ENCODE measurements at places on chromosomes 7 and 10.
A peak's percentile ranks its signal among the peaks of the same experiment; 100 is the strongest.

DNA sequence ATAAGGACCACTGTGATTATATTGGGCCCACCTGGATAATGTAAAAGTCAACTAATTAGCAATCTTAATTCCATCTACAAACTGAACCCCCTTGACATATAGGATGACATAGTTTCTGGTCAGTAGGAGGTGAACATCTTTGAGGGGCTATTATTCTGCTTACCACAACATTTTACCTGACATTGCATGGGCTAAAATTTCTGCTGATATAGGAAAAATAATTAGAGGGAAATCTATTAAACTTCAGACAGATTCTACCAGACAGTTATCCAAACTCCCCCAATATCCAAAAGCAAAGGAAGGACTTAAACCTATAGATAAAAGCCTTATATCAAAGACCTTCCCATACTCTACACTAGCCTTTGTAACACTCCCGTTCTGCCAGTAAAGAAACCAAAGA lies 443.6 kb downstream of the GRM8 start:
- no peak for DNase-seq

- DNase-seq, result no peak
These were observed 104.8 kb downstream of the EMX2 start for GRCh38 chr10:117647306-117647705.

DNA sequence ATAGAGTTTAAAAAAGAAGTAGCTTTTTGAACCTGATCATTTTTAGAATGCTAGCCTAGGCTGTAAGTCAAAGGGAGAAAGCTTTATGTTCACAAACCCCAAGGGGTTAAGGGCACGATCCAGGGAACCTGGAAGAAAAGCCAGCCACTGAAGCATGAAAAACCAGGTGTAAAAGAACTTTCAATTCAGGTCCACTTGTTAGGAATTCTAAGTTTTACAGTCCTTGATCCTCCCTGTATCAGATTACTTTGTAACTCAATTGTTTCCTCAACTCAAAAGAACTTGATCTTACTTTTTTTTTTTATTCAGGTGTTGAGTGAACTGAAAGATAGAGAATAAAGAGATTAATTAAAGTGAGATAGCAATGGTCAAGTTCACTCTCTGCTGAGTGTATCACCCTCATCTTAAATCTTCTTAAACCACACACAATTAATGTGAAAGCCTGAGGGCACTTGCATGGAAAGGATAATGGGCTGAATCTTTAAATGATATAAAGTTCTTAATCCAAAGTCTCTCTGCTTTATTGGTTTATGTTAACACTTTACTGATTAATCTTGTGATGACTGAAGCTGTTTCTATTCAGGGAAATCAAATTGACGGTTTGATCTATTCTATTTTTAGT lies 672.2 kb upstream of the LRRN3 start:
- no peak for DNase-seq

- DNase-seq, result no peak
These were observed 107.9 kb downstream of the HIBADH start for GRCh38 chr7:27554826-27555225.

- no peak for DNase-seq
These were observed 8.9 kb downstream of the DKK1 start for GRCh38 chr10:52322936-52323335.

DNA sequence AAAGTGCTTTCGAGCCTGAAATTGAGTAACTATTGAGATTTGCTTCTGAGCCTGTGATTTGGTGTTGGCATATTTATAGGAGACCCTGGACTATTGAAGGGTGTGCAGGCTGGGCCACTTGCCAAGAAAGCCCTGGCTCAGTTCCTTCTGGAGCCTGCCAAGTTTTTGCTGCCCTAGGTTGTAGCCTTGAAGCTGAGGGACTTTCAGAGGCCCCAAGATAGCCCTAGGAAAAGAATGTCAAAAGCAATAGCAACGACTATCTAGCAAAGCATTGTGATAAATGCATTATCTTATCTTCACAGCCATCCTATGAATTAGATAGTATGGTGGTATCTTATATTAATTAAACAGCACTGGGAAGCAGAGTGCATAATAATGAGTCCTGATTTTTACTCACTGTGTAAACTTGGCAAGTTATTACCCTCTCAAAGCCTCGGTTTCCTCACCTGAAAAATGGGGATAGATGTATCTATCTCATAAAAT lies 473.7 kb upstream of the PODXL start:
- DNase-seq, result no peak

DNA sequence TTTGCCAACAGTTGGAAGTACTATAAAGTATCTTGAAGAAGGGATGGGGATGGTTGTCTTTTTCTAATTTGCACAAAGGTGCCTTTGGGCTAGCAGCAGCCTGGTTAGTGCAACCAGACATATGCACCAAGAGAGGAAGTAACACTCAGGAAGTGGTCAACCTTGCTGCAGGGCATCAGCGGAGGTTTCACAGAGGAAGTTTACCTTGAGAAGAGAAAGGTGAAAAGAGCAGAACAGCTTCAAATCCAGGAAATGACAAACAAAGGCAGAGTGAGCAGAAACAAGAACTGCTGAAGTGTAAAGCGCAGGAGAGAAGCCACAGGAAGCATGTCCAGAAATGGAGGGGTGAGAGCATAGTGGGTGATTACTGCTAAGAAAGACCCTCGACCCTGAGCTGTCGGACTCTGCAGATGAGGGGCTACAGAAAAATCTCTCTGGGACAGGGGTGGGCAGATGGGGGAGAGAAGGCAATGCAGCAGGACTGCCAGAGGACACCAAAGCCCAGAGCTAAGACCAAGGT lies 66.9 kb downstream of the STK17A start:
- DNase-seq, result no peak

DNA sequence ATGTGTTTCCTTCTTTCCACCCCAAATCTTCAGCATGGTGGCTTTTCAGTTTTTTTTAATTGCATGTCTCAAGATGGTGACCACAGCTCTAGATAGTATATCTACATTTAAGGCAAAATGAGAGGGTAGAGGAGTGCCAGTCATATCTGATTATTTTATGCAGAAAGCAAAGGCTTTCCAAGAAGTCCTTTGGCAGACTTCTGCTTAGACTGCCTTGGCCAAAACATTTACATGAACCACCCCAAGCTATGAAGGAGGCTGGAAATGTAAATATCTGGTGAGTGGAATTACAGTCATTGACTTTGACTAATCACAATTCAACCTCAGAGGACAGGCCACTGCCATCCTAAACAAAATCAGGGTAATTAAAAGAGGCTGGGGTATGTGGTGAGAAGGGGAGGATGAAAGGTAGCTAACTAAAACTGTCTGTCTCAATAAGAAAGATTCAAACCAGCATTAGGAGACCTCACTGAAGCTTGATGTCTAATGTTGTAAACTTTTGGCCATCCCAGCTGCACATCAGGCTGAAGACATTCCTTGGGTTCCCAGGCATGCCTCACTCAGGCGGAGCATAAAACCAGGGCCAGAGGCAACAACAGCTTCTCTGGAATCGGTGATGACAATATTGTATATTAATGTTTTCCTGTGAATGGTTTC lies 53.4 kb downstream of the PPP1R3C start:
- DNase-seq, result no peak

- DNase-seq, result no peak
These were observed 49.7 kb downstream of the CCDC71L start for GRCh38 chr7:106610996-106611886.

DNA sequence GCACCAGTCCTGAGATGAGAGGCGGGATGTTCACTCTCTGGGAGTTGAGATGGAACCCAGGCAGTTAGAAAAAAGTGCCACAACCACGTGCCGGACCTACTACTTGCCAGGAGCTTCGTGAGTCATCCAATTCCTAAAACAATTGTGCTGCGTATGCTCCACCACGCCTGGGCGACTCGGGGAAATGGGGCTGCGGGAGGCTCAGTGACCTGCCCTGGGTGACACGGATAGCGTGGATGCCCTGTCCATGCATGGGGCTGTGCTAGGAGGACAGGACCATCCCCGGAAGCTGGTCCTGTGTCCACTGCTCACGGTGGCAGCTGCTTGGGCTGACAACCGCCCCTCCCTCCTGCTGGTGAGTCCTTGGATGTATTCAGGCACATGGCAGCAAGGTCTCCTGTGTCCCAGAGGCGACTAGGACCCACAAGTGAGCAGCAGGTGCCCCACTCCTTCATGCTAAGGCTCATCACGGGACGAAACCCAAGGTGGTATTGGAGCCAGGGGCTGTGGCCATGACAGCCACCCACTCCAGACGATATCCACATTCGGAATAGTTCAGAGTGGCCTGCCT lies 90.4 kb downstream of the BMS1 start:
- no peak for DNase-seq

- no peak for DNase-seq
These were observed 827.7 kb downstream of the TNS3 start for GRCh38 chr7:46754140-46754720.

DNA sequence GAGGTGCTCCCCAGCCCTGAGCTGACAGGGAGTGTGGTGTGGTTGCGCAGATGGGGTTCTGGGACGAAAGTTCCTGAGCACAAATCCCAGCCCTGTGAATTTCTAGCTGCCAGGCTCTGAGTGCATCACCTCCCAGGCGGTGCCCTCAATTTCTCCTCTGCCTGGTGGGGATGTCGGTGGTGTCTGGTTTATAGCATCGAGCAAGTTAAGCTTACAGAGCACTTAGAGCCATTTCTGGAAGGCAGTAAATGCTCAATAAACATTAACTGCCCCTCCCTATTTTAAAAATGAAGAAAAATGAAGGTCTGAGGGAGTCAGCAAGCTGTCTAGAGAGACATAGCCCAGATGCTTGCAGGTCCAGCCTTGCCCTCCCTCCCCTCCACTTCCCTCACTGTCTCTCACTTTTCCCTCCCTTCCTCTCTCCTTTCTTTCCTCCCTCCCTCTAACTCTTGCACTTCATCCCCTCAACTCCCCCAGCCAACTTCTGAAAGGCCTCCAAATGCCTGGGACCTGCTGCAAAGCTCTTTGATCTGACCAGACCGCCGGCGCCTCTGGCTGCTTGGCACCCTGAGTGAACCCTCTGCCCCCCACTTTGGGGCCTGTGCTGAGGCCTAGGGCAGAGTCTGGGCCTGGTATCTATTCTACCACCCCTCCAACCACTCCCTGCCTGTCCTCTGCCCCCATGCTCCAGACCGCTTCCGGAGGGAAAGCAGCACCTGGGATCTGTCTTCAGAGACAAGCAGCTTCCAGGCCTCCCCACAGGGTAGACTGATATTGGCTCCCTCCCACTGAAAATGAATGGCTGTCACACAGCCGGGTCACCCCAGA lies 438.3 kb downstream of the RPS24 start:
- peak; percentile 35 for DNase-seq

- no peak for DNase-seq
These were observed 9.0 kb downstream of the CYP2E1 start for GRCh38 chr10:133536198-133536597.

- DNase-seq, result no peak
These were observed 304.5 kb downstream of the WDR37 start for GRCh38 chr10:1360558-1361164.

- no peak for DNase-seq
These were observed 361 bp upstream of the PLXDC2 start for GRCh38 chr10:19815731-19816410.

DNA sequence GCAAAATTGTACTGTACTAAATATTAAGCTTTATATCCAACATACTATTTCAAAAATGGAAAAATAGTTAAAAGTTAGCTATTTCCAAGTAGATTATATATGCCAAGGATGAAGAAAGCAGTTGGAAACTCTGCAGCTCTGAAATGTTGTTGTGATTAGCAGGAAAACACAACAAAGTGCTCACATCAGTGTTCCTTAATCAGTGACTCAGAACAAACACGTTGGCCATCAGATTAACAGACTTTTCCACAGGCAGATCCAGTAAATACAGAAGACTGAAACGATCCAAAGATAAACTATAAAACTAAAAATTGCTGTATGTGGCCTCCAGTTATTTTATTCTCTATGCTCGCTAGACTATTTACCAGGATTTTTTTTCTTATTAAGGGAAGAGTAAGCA lies 99.6 kb upstream of the SEMA3D start:
- no peak for DNase-seq

Measured in activated CD8-positive, alpha-beta memory T cell treated with anti-CD3 and anti-CD28 coated beads for 24 hours (primary cell).